ENCODE measurements at places on chromosomes 1 and 21. TPM values are rescaled to one million over a fixed set of nuclear protein-coding genes. Genes with fewer than 3 reads are reported as not detected.

Gene C1QA
- 273 TPM for total RNA-seq

DNA sequence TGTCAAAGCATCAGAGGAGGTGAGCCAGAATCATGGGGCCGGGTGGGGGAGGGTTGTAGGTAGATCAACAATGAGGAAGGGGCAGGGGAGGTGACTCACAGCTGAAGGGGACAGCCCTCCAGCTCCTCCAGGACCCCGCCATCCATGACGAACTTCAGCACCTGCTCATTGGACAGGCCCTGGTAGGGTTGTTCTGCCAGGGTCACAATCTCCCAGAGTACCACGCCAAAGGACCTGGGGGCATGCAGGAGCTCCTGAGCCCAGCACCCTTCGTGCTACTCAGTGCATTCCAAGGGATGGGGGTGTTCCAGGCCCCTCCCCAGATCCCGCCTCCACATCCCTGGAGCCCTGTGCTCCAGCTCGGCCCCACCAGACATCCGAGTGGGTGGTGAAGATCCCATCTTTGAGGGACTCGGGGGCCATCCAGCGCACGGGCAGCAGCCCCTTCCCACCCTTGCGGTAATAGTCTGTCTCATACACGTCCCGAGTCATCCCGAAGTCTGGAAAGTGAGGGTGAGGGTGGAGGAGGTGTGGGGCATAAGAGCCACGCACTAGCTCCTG lies 17.5 kb downstream of the INSRR start:
- no peak for DNase-seq

Gene TAGLN2
- 569 TPM for total RNA-seq

DNA sequence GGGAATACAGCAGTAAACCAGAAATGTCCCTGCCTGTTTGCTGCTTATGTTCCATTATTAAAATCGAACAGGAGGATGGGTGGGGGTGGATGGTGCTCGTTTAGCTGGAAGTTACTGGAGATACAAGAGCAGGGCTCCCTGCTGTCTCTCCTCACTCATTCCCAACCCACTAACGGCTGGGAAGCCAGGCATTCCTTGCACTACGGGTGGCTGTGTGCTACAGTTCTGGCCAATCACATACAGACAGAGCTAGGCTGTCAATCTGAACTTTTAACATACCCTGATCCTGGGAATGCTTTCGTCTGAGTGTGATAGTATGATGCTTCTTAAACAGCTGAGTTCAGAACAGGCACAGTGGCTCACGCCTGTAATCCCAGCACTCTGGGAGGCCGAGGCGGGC lies 7.0 kb downstream of the SIPA1L2 start:
- DNase-seq, result no peak

GRCh38 chr1:1387098-1388077 lies 11.7 kb downstream of the CCNL2 start:
- no peak for DNase-seq

Gene ADAMTSL4
- 42.7 TPM for total RNA-seq
